Activated gamma-delta T cell treated with Interleukin-2 at 50 U/mL for 16 hours (primary cell): ENCODE measurements at places on chromosomes 2 and 18.

- no peak for DNase-seq
Observed at GRCh38 chr2:55862246-55862645, 61.3 kb downstream of the EFEMP1 start.

DNA sequence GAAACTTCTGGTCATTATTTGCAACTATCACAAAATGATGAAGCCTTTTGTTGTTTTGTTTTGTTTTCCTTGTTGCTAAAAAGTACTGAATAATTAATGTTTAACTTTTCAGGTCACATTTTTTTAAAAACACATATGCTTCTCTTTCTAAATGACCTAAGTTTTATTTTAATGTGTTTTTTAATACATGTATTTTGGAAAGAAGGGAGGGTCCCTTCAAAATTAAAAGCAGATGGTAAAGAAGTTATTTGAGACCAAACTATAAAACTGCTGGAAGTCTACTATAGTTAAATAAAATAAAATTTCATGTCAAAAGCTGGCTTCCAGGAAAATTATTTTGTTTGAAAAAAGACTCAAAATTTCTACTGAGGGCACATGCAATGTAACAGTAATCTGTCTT lies 39.5 kb upstream of the ASNSD1 start:
- DNase-seq, result no peak

DNA sequence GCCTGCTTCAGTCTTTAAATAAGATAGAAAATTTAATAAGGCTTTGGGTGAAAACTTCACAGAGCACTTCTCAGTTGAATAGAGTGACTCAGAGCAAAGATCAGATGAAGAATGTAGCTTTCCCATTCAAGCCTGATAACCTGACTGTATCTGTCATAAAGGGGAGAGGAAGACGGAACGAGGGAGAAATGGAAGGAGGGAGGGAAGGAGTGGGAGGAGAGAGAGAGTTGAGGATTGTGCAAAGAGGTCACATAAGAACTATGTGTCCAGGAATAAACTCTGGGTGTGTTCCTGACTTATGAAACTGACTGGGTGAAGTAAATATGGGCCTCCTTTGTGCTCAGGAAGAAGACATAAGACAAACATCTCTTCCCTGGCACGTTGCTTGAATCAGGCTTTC lies 385.5 kb downstream of the LPIN1 start:
- DNase-seq, result no peak

DNA sequence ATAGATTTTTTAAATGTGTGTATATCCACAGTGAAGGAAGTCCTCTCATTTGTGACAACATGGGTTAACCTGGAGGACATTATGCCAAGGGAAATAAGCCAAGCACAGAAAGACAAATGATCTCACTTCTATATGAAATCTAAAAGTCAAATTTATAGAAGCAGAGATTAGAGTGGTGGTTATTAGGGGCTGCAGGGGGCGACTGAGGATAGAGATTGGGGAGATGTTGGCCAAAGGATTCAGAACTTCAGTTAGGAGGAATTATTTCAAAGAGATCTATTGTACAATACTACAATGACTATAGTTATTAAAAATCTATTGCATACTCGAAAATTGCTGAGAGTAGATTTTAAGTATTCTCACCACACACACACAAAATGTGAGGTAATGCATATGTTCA lies 252.4 kb upstream of the SLC39A10 start:
- DNase-seq, result peak; percentile 14

DNA sequence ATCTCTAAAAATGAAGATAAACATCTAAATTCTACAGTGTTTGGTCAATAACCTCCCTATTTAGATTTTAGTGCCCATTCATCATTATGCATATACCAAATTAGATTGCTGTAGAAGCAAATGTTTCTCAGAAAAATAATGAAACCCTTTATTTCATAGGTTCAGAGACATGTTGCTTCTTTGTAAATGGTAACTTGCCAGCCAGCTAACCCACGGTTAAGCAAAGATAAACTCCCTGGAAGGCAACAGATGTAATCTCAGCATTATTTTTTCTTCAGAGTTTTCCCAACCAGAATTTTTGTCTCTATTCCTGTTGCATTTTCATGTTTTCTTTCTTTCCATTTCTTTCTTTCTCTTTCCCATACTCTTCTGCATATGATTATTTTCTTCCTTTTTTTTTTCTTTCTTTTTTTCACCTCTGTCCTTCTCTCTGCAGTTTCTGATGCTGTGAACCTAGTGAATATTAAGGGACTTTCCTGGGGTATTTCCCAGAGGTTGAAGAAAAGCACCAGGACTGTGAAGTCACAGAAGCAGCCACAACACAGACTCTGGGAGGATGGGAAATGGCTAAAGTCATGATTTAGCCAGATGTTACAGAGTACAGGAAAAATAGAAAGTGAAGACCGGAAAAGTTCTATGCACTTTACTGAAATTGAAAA lies 50.0 kb upstream of the DSG1 start:
- DNase-seq, result no peak
